ENCODE measurements at places on chromosomes 5 and 9. TPM values are rescaled to one million over a fixed set of nuclear protein-coding genes. Genes with fewer than 3 reads are reported as not detected.

The SPATA6L gene
- 5.7 TPM for total RNA-seq

The PRLR gene
- total RNA-seq: not detected

The CCL28 gene
- total RNA-seq: 10.6 TPM

The OR1N2 gene
- total RNA-seq: 0.31 TPM

The NPR3 gene
- total RNA-seq: 0.50 TPM

The RNF130 gene
- total RNA-seq: 10.8 TPM

The IL33 gene
- not detected for total RNA-seq

The SPINK13 gene
- not detected for total RNA-seq

All from T-helper 17 cell (primary cell).